ENCODE measurements at places on chromosomes 3 and 15. TPM values are rescaled to one million over a fixed set of nuclear protein-coding genes. Genes with fewer than 3 reads are reported as not detected.

DNA sequence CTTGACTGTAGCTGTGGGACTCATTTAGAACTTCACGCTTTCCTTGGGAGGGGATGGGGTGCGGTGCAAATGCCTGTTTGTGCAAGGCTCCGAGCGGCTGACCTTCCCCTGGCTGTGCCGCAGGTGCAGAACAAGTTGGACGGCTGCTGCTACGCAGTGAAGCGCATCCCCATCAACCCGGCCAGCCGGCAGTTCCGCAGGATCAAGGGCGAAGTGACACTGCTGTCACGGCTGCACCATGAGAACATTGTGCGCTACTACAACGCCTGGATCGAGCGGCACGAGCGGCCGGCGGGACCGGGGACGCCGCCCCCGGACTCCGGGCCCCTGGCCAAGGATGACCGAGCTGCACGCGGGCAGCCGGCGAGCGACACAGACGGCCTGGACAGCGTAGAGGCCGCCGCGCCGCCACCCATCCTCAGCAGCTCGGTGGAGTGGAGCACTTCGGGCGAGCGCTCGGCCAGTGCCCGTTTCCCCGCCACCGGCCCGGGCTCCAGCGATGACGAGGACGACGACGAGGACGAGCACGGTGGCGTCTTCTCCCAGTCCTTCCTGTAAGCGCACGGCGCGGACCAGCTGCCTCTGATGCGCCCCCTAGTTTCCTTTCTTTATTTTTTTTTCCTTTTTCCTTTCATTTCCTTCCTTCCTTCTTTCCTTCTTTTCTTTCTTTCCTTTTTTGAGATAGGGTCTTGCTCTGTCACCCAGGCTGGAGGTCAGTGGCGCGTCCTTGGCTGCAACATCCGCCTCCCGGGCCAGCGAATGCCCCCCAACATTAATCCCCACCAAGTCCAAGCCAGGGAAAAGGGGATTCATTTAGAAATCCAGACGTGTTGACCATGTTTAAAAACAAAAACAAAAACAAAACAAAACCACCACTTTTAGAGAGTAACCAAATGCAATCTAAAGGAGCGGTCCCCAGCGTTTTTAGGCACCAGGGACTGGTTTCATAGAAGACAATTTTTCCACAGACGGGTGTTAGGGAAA is 42.7 kb downstream of the EIF2AK4 start:
- peak; percentile 91 for DNase-seq
- H3K36me3 ChIP-seq: peaks cover 46% of the 10 kb centered on the region
- H3K27ac ChIP-seq: no peak overlapping the region

GRCh38 chr3:89171687-89172545 is 64.5 kb downstream of the EPHA3 start:
- H3K27ac ChIP-seq: peak overlapping the region; percentile 90
- DNase-seq: no peak
- no peaks in the 10 kb centered on the region for H3K36me3 ChIP-seq
- H3K4me3 ChIP-seq: no peak overlapping the region
- H3K4me1 ChIP-seq: peaks cover 4% of the 10 kb centered on the region
- no peaks in the 10 kb centered on the region for H3K27me3 ChIP-seq

DNA sequence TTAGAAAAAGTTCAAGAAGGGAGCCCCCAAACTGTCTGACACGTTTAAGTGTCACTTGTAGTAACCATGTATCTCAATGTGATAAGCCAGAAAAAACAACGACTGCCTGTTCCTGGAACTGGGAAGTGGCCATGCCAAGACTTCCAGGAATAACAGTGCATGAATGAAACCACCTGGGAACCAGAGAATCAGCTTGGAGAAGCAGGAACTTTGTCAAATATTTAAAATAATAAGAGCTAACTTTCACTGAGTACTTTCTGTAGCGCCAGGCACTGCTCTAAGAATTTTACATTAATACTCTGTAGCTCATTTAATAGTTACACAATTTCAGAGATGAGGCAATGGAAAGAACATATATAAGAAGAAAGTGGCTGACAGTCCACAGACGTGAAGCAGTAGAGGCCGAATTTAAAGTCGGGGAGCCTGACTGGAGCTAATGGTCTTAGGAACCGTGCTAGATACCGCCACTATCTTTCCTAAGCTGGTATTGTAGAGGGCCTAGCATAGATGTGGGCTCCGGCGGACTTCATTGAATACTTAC is 876 bp downstream of the PLSCR1 start:
- DNase-seq: no peak
- H3K27ac ChIP-seq: no peak overlapping the region
- peaks cover 36% of the 10 kb centered on the region for H3K36me3 ChIP-seq
- peak overlapping the region; percentile 95 for H3K4me3 ChIP-seq
- H3K27me3 ChIP-seq: no peaks in the 10 kb centered on the region

DNA sequence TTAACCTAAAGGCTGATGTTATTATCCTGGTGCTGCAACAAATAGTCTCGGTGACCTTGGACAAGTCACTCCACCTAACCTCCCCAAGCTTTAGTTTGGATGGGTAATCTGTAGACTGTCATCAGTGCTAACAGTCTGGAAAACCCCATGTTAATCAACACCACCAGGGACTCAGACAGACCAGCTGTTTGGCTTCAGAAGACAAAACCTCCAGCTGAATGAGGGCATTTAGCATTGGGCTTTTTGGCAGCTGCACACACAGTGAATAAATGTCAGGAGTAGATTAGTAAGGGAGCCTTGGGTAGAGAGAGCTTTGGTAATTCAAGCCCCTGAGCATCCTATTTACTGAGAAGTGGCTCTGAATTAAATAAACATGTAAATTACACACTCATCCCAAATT is 24.9 kb upstream of the C3orf80 start:
- no peaks in the 10 kb centered on the region for H3K4me1 ChIP-seq
- no peak overlapping the region for H3K4me3 ChIP-seq
- DNase-seq: no peak
- no peaks in the 10 kb centered on the region for H3K27me3 ChIP-seq
- H3K27ac ChIP-seq: no peak overlapping the region

DNA sequence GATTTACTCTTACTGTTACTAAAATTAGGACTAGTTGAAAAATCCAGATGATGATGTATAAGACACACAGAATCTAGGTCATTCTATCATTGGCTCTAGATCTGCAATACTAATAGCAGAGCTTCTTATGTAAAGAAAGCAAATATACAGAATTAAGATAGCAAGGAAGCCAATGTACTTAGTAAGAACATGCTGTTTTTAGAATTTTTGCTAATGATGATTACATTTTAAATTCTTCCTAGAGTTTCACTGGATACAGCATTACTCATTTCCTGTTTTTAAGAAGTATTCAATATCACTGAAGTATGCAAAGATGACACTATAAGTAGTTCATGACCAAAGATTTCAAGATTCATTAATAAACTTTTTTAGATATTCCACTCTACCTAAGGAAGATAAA is 60.7 kb downstream of the CFAP20DC start:
- DNase-seq: no peak
- H3K27ac ChIP-seq: no peak overlapping the region
- H3K27me3 ChIP-seq: no peaks in the 10 kb centered on the region
- H3K4me3 ChIP-seq: no peak overlapping the region
- H3K4me1 ChIP-seq: no peaks in the 10 kb centered on the region

GRCh38 chr3:36991147-36991546 is 1.8 kb downstream of the EPM2AIP1 start:
- H3K4me1 ChIP-seq: peaks cover 8% of the 10 kb centered on the region
- peaks cover 54% of the 10 kb centered on the region for H3K36me3 ChIP-seq
- peak overlapping the region; percentile 88 for H3K4me3 ChIP-seq
- no peaks in the 10 kb centered on the region for H3K27me3 ChIP-seq
- H3K27ac ChIP-seq: no peak overlapping the region

The IFT57 gene
- 36.6 TPM for total RNA-seq

DNA sequence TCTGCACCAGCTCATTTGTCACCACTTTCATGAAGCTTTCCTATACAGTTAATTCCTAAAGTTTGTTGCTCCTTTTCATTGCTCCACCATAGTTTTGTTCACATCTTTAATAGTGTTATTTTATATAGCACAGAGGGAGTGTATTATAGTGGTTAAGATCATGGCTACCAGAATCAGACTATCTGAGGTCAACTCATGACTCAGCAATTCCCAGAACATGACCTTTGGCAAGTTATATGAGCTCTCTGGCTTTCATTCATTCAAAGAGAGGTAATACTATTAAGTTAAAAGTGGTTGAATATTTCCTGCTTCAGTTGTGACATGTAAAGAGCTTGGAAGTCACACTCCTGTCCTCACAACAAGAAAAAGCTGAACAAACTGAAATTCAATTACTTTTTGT is 1073.5 kb downstream of the NAALADL2 start:
- H3K27ac ChIP-seq: no peak overlapping the region
- no peaks in the 10 kb centered on the region for H3K27me3 ChIP-seq
- DNase-seq: no peak
- no peaks in the 10 kb centered on the region for H3K4me1 ChIP-seq

- no peaks in the 10 kb centered on the region for H3K36me3 ChIP-seq
- no peak for DNase-seq
These were observed 404.6 kb downstream of the WDR72 start for GRCh38 chr15:53354874-53355273.

DNA sequence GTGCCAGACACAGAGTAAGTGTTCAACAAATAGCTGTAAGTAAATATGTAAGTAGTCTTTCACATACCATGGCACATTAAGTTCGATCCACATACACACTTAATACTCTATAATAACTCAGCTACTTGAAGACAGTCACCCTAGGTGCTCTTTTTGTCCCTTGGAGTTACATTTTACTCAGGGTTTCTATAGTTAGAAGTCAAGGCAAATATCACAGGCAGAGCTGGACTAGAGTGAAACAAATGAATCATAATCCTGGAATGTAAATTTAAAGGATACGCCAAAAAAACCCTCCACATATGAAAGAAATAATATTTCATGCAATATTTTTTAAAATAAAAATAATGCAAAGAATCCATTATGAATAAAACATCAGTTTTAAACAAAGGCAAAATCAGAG is 461.8 kb downstream of the MAGI1 start:
- H3K27ac ChIP-seq: no peak overlapping the region
- no peak overlapping the region for H3K4me3 ChIP-seq
- no peaks in the 10 kb centered on the region for H3K4me1 ChIP-seq
- no peaks in the 10 kb centered on the region for H3K36me3 ChIP-seq
- DNase-seq: no peak
- H3K27me3 ChIP-seq: no peaks in the 10 kb centered on the region

The ACTC1 gene
- total RNA-seq: 77.6 TPM

DNA sequence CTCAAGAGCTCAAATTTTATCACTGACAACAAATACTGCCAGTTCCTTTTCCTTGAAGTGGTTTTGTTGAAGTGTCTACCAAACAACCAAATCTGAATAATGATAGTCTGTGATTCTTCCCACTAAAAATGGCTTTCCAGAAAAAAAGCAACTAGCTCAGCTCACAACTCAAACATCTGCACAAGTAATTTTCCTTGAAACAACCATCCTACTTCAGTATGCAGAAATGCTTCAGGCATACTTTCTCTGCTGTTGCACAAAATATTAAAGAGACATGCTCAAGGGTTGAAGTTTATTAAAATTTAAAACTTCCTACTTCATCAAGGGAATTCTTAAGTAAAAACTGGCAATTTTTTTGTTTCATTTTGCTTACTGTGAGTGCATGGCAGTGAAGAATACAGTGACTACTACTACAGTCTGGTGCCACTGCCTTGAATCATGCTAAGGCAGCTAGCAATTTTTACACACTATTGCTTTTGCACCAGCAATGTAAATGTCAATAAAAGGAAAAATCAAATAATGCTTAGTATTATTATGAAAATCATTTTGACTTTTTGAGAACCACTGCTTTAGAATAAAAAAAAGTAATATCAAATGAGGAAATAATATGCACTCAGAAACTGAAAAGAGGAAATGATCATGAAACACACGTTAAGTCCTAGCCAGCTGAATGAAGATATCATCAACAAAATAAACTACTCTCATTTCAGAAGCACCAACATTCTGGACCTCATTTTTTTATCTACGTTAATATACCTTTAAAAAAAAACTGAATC is 33.6 kb downstream of the VPS13C start:
- H3K4me3 ChIP-seq: no peak overlapping the region
- no peaks in the 10 kb centered on the region for H3K27me3 ChIP-seq

The TNFSF10 gene
- not detected for total RNA-seq

The NMNAT3 gene
- total RNA-seq: 1.2 TPM

DNA sequence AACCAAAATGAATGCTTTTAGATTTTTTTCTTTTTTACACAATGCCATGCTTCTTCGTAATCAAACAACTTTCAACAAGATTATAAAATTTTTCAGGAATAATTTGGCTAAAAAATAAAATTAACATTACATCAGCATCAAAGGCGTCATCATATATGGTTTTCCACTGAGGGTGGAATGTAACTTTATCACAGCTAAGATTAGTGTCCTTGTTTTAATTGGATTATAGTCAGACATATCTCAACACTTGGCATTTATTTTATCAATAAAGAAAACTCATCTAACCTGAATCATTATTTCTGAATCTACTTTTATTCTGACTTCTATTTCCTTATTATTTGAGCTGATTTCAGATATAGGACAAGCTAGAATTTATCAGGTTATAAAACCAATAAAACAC is 1.6 kb downstream of the NRG4 start:
- H3K4me3 ChIP-seq: no peak overlapping the region
- H3K27me3 ChIP-seq: no peaks in the 10 kb centered on the region
- H3K36me3 ChIP-seq: no peaks in the 10 kb centered on the region
